ENCODE measurements at places on chromosomes 7 and 10.

DNA sequence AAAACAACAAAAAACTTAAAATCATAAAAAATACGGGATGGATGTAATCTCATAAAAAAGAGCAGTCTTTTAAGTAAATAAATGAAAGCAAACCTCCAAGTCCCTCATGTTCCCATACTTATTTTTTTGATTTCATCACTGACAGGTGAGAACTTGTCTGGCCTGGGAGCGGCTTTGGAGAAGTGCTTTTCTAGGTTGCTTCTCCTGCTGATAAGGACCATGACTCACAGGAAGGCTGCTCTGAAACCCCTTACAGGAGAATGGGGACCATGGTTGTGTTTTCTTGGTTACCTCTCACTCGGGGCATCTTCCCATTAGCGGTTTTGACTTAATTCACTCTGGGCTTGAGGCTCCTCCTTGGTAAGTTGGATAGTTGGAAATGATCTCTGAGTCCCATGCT is 237.4 kb downstream of the CAMK1D start:
- no peak for DNase-seq

GRCh38 chr7:33486633-33487032 is 357.3 kb downstream of the BBS9 start:
- DNase-seq, result no peak

GRCh38 chr10:91043173-91043910 is 122.5 kb upstream of the ANKRD1 start:
- peak; percentile 44 for DNase-seq

GRCh38 chr7:6136475-6136874 is 105.3 kb downstream of the ANKRD61 start:
- no peak for DNase-seq

DNA sequence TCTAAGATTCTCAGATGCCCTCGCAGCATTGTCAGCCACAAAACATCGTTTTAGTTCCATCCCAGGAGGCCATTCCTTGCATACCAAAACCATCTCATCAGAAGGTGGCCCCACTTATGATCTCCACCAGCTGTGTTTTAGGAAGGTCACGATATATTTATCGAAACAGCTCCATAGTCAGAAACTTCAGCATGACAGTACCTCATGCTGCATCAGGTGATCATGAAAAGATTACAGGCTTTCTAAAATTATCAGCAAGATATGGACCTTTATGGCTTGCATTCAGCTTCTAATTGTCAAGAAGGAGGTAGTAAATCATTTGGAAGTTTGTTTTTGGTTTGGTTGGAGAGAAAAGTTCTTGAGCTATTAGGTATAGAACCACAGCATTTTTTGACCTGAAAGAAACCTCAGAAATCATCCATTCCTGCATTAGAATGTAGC is 20.0 kb downstream of the JAZF1 start:
- peak; percentile 85 for DNase-seq

DNA sequence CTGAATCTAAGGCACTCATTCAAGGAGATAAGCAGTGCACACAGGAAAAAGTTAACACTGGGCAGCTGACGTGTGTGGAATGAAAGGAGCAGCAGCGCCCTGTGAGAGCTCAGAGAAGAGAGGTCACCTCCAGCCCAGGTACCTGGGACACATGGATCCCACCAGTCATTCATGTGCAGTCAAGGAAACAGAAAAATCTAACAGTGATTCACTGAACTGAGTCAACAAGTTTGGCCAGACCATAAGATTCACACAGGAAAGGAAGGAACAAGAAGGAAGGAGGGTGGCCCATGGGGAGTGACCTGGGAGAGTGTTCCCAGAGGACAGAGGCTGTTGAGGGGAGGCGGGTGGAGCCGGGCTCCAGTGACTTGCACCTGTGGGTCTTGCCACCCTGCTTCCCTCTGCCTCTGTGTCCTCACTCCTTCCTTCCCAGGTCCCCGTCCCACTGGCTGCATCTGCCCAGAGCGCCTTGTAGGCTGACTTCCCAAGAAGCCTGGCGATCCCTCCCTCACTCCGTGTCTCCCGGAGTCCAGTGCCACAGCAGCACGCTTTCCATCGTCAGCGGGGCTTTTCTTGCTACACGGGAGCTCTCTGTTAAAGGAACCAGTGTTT is 27.7 kb downstream of the RNF32 start:
- no peak for DNase-seq

Data from HCEC 1CT (cell line).